ENCODE measurements at places on chromosomes 6 and 20.

DNA sequence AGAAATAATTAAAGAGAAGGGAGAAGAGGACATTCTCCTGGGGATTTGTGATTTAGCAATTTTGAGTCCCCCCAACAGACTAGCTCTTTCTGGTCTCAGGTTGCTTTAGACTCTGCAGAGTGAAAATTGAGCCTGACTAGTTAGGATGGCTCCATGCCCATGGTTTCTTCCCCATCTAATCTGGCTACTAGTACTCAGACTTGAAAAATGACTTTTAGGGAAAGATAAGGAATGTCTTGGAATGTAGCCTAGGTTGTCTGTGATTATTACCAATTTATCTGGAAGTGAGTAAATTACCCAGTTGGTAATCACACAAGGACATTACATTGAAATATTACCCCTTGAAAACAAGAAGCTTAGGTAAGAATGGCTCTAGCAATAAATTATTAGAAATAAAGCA lies 4.2 kb downstream of the BEND6 start:
- DNase-seq: no peak

DNA sequence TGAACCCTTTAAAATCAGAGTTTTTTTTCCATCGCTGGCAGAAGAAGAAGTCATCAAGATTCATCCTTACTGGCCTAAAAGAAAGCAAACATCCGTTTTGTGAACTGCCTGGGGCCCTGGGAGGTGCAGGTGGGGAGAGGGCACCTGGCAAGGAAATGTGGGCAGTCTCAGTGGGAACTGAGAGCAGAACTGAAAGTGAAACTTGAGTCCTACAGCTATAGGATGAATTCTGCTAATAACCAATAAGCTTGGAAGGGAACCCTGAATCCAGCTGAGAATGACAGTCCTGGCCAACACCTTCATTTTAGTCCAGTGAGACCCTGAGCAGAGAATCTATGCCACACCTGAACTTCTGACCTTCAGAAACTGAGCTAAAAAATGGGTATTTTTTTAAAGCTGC lies 130.1 kb upstream of the ASCC3 start:
- DNase-seq: no peak

- DNase-seq: no peak
Measured at GRCh38 chr20:59725476-59726280, 121.3 kb downstream of the PHACTR3 start.

DNA sequence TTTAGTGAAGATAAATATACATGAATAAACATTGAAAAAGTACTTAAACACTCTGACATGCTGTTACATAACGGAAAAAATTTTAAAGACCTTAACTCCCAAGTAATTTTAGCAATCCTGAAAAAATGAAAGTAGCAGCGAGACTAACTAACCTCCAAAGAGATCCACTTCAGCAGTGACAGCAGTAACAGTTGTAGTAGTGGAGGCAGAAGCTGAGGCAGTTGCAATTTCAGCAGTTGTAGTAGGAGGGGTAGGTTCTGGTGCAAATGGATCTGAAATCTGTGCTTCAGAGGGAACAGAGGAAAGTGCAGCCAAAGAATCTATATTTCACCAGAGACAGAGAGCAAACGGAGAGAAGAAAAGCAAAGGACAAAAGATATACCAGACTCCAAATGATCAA lies 88.8 kb downstream of the PRSS35 start:
- no peak for DNase-seq

- DNase-seq: no peak
Measured at GRCh38 chr6:162443101-162443500, 284.5 kb downstream of the PRKN start.

DNA sequence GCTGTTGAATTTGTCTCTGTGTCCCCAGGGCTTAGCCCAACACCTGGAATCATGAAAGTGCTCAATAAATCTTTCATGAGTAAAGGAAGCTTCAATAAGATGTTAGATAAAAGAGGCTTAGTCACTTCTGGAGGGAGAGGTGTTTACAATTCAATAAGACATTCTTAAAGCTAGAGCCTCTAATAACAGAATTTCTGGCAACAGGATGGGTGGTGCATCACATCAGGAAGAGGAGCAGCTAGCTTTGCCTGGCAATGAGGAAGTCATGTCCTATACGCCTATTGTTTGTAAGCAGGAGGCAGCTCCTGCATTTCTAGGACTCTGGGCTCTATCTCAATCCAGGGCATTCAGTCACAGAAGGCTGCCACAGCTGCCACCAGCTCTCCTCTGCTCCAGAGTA lies 638.5 kb downstream of the EPM2A start:
- DNase-seq: no peak

DNA sequence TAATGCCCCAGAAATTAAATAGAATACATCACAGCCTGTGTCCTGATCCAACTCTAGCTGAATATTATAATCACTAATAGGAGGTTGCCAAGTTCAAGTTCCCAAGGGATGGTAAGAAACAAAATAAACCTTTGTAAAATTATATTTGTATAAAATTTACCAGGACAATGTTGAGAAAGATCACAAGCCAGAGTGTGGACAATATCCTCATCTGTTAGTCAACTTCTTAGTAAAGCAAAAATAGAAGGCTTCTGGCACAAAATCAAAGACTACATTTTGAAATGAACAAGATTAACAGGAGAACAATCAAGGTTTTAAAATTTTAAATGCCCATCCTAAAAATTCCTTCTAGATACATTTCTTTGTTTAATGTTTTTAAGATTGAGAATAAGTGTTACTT lies 290.4 kb upstream of the HSF2 start:
- DNase-seq: no peak

DNA sequence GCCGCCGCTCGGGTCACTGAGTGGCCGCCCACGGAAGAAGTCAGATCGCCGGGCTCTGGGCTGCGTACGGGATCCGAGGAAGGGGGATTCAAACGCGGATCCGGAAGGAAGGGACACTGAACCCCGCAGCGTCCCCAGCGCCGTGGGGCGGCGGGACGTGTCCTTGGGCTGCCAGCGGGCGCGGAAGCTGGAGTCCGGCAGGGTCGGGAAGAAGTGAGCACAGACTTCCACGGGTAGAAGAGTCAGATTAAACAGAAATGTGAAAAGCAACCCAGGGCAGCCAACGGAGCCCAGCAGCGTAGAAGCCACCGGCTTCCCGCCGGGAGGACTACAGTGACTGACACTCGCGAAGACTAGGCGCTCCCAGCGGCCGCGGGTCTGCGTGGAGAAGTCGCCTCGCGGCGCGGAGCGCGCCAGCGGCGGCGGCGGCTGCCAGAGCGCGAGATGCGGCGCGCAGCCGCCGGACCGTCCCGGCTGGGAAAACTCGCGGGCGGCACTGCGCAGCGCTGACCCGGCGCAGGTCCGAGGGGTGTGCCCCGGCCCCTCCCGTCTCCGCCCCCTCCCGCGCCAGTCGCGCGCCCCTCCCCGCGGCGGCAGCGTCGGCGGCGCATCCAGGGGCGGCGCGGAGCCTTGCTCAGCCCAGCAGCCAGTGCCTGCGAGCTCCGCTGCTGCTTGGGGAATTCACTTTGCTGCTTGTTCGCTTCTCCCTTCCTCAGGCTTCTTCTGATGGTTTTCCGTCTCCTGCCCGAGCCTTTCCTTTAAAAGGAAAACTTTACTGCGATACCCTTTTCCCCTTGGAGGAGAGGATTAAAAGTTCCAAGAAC lies at the start of gene SAMD5:
Gene SAMD5 (plus strand): TSS at position 649 of the 824 bp plus-strand sequence. CDS start 239 bp downstream, outside the sequence.
- DNase-seq: no peak

DNA sequence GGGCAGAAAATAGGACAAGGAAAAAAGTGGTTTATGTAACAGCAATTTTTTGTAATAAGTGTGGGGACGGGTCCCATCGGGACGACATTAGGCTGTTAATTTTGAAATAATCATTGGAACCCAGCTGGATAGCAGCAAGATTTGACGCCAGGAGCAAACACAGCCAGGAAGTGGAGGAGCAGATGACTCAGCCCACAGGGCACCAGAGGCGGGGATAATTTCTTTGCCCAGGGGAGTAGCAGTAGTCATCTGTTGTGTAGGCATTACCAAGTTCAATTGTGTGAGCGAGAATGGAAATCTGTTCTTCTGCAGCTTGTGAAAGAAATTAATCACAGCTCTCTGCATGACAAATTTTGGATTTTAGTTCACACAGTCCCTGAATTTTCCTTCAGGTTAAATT lies 22.6 kb upstream of the RIN2 start:
- peak; percentile 93 for DNase-seq

DNA sequence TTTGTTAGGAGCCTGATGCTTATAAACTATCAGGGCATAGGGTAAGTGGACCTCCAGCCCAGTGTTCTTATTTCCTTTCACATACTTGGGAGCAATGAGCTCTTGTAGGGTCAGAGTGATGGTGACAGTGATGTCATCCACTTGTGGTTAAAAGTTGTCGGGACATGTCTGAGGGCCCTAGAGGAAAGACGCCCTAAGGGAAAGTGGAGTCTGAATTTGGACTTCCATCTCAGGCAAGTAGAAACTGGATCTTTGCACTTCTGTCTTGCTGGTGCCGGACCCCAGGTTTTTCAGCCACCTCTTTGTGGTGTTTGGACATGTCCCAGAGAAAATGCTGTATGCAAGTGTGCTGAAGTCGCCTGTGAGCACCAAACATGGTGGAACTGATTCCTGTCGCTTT lies 900.5 kb downstream of the C6orf118 start:
- DNase-seq: no peak

DNA sequence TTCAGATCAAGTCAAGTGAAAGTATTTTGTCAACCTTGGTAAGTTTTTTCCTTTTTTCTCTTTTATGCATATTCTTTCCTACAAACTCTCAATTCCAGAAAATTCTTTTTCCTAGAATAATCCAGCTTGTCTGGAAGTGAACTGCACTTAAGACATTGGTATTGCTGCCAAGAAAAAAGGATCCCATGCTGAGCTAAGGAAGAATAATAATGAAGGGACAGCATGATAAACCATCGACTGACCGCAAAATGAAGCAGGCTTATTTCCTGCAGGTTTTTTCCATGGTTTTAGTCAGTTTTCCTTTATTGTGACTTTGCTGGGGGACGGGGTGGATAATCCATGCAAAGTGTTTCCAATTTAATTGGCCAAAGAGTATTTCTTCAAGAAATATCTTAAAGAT lies 857.6 kb upstream of the SLC35B3 start:
- no peak for DNase-seq

DNA sequence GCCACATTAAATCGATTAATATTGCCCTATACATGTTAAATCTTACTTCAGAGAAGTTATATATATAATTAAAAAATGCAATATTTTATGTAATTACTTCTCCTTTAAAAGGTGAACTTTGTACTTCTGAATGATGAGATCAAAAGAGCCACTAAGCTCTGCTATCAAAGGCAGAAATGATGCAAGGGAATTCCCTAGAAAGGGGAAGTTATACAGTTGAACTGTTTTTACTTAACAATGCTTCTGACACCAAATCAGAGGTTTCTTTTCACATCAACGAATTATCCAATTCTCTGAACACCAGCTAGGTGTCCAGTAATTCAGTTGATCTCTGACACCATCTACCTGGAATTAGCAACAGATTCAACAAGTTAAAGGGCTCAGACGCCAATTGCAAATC lies 319.9 kb upstream of the TSHZ2 start:
- DNase-seq: no peak

- DNase-seq: no peak
Measured at GRCh38 chr6:68740828-68741500, 105.9 kb downstream of the ADGRB3 start.

- no peak for DNase-seq
Measured at GRCh38 chr6:23503173-23503572, 622.8 kb upstream of the NRSN1 start.

GRCh38 chr6:28867086-28867409 lies 56.7 kb downstream of the TRIM27 start:
- DNase-seq: no peak

- no peak for DNase-seq
Measured at GRCh38 chr20:55632592-55632991, 372.7 kb downstream of the CBLN4 start.

- no peak for DNase-seq
Measured at GRCh38 chr6:5115168-5115567, 30.0 kb downstream of the PPP1R3G start.

DNA sequence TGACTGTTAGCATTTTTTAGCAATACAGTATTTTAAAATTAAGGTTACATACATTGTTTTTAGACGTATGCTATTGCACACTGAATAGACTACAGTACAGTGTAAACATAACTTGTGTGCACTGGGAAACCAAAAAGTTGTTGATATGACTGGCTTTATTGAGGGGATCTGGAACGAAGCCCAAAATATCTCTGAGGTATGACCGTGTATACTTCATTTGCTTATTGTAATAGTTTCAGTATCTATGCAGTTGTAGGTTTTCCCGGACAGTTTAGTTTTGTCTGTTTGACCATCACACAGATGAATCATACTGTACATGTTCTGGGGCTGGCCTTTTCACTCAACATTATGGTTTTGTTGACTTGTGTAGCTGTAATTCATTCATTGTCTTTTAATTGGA lies 6.9 kb upstream of the ZBTB12 start:
- DNase-seq: no peak

GRCh38 chr6:125674230-125674629 lies 75.2 kb upstream of the HEY2 start:
- DNase-seq: no peak

DNA sequence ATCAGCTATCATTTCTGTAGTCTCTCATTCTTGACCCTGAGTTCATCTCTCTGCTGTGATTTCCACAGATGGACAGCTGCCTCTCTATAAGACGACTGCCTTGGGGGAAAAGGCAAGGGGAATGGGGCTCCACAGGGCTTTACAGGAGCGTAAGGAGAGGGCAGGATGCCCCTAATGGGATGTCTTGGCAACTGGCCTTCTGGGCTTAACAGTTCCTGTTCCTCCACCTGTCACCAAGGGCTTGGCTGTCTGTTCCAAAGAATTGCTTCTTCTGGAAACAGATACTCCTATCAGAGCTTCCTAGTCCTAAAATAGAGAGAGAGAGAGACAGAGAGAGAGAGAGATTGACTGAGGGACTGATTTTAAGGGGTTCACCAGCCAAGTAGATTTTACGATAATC lies 181.9 kb downstream of the TMEM200A start:
- no peak for DNase-seq

Measured in NCI-H1694 (cell line).